ENCODE measurements at places on chromosomes 16 and 17.

- no peak for DNase-seq
Measured at GRCh38 chr17:35651467-35651866, 64.3 kb downstream of the AP2B1 start.

GRCh38 chr16:1670371-1670770 is 7.7 kb upstream of the JPT2 start:
- DNase-seq = no peak

DNA sequence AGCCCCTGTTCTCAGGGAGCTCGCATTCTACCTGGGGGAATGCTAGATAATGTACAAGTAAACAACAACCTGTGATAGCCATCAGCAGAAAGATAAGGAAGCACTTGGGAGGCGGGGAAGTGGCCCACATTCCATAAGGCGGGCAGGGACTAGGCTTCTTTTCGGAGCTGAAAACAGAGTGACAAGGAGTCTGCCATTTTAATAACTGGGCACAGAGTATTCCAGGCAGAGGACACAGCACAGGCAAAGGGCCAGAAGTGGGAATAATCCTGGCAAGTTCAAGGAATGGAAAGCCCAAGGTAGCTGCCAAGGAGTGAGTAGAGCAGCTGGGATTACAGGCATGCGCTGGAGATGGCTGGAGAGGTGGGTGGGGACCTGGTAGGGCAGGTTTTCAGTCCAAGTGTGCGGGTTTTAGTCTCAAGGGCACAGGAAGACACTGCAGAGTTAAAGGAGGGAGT is 24.3 kb downstream of the USP43 start:
- DNase-seq = no peak

DNA sequence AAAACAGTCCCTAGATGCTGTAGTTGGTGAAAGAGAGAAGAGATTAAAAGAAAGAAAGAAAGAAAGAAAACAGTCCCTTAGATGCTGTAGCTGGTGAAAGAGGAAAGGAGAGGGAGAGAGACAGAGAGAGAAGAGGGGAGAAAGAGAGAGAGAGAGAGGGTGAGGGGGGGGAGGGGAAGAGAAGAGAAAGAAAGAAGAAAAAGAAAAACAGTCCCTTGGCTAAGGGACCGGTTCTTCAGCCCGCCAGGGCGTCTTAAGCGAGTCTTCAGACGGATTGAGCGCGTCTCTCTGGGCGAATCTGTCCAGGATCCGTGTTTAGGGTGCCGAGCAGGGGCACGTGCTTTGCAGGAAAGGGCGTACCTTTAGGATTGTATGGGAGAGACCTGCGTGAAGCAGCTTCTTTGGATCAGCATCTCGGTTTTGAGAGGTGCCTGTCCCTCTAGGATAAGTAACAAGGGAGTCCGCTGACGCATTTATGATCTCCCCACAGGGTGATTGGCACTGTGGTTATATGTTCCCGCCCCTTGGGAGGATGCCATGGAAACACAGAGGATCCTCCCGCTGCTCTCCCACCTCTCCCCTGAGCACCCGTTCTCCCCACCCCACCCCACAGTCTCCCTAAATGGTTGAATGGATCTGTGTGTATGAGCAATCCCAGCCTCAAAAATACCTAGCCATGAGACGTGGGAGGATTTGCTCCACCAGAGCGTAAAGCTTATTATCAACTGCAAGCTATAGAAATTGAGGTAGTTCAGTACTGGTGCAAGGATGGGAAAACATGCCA is 16.7 kb downstream of the GNGT2 start:
- DNase-seq = peak; percentile 32

- no peak for DNase-seq
Measured at GRCh38 chr17:56847106-56847505, 13.2 kb downstream of the DGKE start.

DNA sequence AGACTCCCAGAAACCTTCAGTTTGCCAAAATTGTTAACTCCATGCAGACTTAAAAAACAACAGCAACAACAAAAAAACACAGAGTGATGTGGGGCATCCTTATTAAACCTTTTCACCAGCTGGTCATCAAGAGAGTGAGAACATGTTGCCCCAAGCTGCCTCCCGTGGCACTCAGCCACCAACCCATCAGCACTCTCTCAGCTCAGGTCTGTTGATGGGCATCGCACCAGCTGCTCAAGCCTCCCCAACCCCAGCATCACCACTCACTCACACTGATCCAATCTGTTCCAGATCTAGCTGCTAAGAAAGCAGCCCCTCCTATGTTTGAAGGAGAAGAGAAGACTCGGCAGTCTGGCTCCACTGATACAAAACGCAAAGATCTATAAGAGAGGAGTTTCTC is 46.8 kb downstream of the SLC39A11 start:
- DNase-seq = peak; percentile 93

DNA sequence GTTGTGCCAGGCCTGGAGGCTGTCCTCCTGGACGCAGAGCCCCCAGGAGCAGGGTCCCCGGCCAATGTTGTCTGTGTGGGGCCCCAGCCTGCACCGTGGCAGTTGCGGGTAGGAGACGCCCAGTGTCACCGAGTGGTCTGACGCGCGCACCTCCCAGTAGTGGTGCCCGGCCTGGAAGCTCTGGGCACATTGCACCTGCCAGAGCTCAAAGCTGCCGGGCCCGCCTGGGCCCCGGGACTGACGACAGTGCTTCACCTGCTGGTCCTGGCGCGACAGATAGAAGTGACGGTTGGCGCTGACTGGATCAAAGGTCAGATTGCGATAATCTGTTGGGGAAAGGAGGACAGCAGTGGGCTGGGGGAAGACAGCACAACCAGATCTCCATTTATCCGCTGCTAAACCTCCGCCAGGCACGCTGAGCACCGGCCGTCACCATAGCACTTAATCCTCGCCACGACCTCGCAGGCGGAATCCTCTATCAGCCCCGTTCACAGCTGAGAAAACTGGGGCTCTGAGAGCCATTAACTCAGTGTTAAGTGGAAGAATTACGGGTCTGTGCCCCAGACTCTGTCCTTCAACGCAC is 5.6 kb downstream of the TRIM65 start:
- DNase-seq = no peak

DNA sequence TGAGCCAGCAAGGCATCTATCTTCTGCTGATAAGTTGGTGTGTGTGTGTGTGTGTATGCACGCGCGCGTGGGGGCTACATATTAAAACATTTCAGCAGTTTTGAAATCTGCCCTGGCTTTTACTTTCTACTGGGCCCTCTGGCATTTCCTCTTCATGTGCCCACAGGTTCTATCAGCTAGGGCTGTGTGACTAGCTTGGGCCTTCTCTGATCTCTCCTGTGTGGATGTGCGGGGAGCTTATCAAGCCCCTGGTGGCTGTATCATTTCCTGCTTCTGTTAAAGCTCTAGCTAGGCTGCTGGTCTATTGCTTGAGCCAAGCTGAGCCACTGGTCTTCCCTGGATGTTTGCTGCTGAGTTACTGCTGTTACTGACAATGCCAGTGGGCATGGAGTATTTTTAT is 132.5 kb downstream of the AATF start:
- no peak for DNase-seq

DNA sequence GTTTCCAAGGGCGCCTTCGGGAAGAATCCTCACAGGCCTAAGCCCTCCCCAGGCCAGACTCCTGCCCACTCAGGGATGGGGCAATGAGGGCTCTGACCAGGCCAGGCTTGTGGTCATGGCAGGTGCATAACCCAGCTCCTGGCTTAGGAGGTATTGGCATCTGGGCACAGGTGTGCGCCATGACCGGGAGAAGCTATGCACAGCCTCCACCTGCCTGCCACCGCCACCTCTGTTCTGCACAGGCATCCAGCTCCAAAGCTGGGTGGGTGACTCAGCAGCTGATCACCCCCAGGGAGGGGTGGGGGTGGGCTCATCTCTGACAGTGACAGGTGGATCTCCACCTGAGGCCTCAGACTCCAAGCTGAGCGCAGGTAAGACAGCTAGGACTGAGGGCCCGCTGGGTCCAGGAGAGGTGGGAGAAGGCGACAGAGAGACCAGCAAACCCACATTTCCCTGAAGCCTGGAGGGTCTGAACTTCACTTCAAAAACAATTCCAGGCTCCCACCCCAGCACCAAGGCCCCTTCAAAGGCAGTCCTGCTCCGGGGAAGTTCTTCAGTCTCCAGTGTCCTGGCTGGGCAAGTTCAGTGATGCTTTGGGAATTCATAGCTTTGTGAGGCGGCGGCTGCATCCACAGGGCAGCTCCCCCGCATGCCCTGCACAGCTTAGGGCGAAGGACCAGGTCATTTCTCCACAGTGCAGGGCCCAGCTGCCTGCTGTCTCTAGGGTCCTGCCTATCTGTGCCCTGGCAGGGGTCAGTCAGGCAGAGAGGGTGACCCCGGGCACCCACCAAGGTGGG is 121.6 kb upstream of the SMURF2 start:
- DNase-seq = no peak

- no peak for DNase-seq
Measured at GRCh38 chr17:59510611-59511010, 54.8 kb upstream of the DHX40 start.

GRCh38 chr16:21244518-21245215 is 11.2 kb downstream of the ANKS4B start:
- DNase-seq = no peak

DNA sequence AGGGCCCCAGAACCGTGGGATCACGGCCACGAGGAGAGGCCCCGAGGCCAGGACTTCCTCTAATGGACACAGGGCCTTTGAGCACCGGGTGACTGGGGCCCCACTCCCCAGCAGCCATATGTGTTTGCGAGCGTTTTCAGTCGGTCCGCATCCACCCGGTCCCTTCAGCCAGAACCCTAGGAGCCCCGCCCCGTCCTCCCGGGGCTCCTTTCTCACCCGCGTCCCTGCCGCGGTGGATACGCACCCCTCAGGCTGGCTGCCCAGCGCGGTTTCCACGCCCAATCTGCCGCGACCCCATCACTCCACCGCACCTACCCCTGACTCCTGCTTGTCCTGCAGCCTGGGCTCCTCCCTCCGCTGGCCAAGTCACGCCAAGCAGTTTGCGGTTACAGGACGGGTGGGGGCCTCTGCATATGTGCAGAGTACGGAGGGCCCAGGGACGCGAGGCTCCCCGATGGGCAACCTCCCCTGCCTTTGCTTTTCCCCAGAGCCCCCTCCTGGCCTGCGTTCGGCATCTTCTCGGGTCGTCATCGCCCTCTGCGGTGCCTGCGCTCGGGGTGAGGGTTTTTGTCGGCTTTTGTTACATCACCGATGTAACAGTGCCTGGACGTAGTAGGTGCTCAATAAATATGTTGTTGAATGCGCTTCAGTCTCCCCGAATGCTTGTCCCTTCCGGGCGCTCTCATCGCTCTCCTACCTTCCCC is 1.0 kb upstream of the TTYH2 start:
- no peak for DNase-seq

DNA sequence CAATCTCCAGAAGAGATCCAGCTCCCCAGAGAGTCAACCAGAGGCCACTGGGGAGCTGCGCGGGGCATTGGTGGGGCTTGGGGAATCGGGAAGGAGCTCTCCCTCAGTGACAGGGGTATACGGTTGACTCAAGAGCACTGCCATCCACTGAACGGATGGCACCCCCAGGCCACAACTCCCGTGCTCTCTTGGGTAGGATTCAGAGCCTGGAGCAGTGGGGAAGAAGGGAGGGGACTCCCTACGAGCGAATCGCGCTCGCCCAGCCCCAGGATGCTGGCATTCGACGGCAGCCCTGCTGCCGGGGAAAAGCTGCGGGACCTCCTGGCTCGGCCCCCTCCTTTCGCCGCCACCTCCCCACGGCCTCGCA is 473 bp upstream of the TPPP3 start:
- DNase-seq = no peak

GRCh38 chr16:75742424-75743047 is 16.2 kb upstream of the CPHXL start:
- DNase-seq = no peak

GRCh38 chr17:27817731-27818130 is 17.4 kb upstream of the NOS2 start:
- DNase-seq = no peak

DNA sequence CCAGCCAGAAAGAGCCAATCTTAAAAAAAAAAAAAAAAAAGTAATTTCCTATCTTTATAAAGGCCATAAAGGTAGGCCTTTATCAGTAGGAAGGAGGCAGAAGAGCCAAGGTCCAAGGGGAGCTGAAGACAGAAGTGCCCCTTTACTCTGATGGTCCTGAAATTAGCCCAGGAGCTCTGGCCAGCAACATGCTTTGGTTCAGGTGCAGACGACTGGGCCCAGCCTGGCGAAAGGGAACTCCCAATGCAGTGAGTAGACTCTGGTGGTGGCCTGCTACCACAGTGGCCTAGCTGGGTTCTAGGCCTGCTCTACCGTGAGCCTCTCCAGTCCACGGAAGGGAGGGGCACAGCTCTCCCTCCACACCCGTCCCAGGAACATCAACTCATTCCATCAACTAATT is 23.1 kb upstream of the MEIOB start:
- DNase-seq = no peak

DNA sequence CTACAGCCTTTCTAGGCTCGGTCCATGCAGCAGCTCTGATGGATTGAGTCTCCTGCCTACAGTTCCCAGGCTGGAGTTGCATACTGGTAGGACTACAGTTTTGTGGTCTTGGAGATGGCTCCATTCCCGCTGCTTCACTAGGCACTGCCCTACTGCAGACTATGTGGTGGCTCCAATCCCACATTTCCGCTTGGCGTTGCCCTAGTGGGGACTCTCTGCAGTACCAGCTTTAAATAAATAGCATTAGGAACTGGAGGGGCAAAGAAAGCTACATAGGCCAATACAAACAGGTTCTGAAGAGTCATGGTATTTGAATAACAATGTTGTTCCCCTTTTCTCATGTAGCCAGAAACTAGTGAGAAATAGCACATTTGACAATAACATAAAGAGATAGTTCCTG is 5.4 kb upstream of the GOSR2 start:
- DNase-seq = no peak

DNA sequence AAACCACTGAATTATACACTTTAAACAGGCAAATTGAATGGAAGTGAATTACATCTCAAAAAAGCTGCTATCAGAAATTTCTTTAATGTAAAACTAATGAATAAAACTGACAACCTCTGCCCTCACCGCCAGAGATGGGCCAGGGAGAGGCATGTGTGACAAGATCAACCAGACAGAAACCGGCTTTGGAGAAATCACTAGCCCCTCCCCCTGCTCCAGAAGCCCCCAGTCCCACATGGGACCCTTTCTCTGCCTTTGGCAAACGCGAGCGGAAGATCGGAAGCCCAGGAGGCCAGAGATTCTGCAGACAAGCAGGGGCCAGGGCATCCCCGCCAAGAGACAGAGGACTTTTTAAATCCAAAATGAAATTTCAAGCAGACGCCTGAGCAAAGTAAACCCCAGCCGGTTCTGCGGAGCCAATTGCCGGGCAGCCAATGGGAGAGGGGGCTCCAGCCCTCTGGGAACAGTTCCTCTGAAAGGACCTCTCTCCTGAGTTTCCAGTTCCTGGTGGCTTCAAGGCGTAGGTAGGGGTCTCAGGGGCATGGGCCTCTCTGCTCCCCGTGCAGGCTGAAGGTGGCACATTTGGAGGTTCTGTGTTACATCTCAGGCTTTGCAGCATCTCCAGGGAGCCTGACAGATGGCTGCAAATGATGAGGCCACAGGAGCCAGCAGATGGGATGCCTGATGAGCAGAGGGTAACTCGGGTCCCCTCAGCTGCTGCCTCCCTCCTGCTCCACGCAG is 118.1 kb downstream of the GSG1L start:
- DNase-seq = peak; percentile 90

GRCh38 chr17:41512546-41513167 is 6.0 kb downstream of the KRT15 start:
- no peak for DNase-seq

Measured in NCI-H1694 (cell line).